ENCODE measurements at places on chromosomes 12 and 14.

DNA sequence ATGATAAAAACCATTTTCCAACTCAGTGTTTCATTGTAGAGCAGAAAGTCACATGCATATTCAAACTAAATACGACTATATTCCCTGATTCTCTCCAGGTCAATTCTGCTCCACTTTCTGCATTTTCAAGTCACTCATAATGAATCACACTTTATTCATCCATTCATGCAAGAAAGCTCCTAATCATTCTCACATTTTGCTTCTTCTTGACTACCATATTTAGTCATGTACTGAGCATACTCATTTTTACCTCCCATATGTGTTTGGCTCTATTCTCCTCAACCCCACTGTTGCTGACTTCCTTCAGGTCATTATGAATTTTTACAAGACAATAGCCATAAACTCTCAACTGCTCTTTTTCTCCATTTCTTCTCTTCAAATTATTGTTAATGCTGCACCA is 43.4 kb upstream of the PIK3C2G start:
- no peak for DNase-seq

GRCh38 chr12:120774169-120774916 is 48.7 kb downstream of the ACADS start:
- DNase-seq: peak; percentile 42

GRCh38 chr14:77640756-77641533 is 24.5 kb upstream of the SPTLC2 start:
- DNase-seq: no peak

DNA sequence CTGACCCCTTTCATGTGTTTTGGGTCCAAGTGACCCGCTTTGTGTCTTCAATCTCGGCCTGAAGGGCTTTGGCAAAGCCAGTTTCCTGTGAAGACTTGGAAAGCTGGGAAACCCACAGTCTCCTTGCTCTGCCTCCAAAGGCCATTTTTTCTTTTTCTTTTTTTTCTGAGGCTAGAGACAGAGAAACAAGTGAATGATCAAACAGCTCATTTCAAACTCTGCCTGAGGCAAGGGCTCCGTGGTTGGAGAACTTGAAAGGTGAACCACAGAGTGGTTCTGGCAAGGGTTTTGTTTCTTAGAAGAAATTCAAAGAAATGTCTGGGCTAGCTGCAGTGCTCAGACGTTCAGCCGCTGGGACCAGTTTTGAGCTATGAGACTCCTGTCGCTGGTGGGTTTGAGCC is 62.7 kb downstream of the ERH start:
- peak; percentile 52 for DNase-seq

DNA sequence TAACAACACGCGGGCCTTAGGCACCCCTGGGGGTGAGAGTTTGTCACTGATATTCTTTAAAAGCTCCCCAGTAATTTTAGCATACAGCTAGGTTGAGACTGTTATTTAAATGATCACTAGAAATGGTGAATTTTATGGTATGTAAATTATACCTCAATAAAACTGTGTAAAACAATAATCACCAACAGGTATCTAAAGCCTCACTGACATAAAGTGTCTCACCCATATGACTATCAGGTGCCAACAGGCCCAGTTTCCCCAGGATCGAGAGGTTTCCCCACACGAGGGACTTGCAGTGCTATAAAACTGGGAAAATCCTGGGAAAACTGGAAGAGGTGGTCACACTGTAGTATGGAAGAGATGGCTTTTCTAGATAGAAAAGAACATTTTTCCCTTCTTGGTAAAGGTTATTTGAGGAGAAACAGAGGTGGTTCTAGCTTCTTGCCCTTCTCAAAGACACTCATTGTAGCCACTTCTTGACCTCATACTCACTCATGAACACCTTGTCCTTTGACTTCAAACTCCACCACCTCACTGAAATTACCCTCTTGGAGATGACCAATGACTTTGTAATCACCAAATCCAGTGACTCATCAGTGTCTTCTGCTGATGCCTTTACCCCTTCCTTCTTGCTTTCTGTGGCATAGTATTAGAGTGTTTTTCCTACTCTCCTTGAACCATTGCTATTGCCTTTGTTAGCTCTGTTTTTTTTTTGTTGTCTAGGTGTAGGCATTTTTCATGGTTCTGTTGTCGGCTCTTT is 24.8 kb upstream of the NUBPL start:
- DNase-seq: no peak

DNA sequence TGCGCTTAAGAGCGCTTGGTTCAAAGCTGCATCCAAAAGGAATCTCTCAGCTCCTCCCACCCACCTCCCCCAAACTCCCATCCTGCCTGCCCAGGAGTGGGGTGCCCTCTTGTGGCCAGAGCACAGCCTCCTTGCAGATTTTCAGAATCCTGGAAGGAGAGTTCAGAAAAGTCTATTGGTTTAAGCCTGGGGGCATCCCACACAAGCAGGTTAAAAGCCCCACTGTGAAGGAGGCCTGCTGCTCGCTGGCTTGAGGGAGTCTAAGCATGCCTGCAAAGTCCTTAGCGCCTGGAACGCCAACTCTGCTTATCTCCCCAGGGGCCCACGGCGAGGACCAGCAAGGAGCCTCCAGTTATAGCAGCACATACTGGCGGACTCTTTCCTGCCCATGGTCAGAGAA is 297.1 kb downstream of the KSR2 start:
- peak; percentile 19 for DNase-seq

DNA sequence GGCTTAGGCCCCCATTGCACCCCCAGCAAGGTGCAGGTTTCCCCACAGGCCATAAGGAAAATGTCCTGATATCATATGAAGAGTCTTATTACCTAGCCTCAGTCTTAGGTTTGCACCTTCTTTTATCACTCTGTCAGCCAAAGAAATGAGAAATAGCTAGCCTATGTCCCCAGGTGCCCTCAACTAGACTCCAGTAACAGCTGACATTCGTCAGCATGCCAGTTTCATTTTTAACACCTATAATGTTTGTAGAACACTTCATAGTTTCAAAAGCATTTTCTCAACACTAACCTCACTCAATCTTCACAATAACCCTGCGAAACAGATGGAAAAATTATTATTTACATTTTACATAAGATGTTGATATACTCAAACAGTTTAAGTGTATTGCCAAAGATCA is 24.0 kb upstream of the OR10P1 start:
- no peak for DNase-seq

DNA sequence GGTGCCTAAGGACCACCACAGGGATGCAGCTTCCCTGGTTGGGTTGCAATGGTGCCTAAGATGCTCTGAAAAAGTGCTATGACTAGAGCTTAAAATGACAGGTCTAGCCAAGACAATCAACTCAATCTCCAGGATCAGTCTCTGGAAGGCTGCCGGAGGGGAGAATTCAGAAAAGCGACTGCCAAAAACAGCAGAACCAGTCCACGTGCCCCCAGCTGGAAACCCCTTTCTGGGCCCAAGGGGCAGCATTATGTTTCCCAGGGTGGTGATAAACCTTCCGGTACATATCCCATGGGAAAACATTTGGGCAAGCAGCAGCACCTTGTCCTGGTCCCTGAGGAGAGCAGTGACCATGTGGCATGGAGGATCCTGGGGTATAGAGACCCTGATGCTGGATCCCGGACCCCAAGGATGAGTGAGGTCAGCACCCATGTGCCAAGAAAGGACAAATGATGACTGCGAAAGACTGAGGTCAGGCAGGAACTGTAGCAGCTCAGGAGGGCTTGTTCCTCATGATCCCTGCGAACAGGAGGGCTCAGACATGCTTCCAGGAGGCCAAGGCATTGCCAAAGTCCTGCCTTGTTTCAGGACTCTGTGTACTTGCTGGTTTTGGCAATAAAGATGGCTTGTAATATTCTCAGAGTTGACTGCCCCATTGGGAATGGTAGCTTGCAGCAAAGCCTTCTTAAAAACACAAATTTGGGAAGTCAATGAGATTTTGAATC is 49.9 kb upstream of the LTBP2 start:
- no peak for DNase-seq

GRCh38 chr12:24361877-24362580 is 412.6 kb upstream of the SOX5 start:
- no peak for DNase-seq

GRCh38 chr12:6768990-6769389 is 2.8 kb downstream of the PTMS start:
- no peak for DNase-seq

DNA sequence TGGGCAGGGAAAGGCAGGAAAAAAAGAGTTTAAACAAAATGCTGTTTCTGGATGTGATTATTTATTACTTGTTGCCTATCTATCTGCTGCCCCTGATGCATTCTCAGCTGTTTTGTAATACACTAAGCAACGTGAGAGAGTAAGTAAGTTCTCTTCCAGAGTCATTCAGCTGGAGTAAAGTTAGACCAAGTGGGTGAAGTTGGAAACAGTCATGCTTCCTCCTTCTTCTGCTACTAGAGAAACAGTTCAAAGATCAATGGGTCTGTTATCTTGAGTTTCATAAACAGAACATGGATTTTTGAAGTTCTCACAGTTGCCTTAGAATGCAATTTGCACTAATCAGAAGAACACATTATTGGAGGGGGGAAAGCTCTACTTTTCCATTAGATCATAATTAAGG is 279.3 kb downstream of the EGLN3 start:
- no peak for DNase-seq

- DNase-seq: no peak
These were observed 57.6 kb downstream of the POLR3B start for GRCh38 chr12:106415134-106415533.

DNA sequence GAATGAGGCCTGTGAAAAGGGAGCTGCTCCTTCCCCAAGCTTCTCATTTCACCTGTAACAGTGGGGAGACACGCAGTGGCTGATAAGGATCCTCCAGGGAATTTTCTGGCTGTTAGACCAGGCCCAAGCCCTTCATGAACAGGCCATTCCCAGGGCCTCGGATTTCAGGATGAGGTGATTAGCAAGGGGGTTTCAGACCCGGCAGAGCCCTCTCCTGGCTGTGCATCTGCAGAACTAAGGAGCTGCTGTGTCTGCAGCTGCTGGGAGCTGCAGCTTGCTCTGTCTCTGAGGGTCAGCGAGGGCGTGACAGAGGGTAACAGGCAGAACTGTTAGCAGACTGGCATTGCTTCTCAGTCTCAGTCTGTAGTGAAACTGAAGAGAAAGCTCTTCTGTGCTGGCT is 110.4 kb downstream of the KCNA5 start:
- DNase-seq: no peak

- DNase-seq: no peak
These were observed 368.1 kb downstream of the PDZRN4 start for GRCh38 chr12:41556176-41556575.

GRCh38 chr12:991350-992333 is 619 bp downstream of the ERC1 start:
- no peak for DNase-seq

DNA sequence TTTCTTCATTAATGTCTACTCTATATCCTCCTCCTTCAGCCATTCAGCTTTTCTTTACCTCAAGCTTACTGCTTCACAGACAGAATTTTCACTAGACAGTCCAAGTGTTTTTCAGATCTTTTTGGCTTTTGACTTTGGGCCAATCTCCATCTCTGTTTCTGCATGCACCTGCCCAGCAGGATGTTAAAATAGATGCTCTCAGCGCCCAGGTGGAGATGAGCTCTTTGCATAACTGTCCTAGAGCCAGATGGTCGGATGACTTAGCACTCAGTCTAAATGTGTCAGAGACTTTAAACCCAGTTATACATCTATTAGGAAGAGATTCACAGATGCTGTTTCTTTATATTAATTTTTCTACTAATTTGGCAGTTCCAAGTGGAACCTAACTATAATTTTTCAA is 80.3 kb upstream of the SSTR1 start:
- no peak for DNase-seq

- DNase-seq: no peak
These were observed 5.5 kb upstream of the CCDC184 start for GRCh38 chr12:48177982-48178381.
